ENCODE measurements at places on chromosomes 1 and 21.
A peak's percentile ranks its signal among the peaks of the same experiment; 100 is the strongest.

DNA sequence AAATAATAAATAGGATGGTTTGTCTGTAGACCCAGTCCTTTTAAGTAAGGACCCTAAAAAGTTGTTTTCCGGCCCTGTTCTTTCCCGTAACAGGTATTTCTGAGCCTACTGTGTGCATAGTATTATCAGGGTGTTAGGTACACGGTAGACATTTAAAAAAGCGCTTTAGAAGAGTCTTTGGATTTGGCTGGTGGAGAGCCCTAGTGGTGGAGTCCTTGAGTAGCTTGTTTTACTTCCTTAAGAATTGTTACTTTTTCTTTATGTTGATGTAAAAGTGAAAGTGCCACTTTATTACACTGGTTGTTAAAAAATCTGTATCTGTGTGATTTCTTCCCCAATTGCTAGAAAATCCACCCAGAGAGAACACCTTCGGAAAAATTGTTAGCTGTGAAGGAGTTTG, 36.8 kb downstream of the SMYD2 start:
- DNase-seq, result no peak

DNA sequence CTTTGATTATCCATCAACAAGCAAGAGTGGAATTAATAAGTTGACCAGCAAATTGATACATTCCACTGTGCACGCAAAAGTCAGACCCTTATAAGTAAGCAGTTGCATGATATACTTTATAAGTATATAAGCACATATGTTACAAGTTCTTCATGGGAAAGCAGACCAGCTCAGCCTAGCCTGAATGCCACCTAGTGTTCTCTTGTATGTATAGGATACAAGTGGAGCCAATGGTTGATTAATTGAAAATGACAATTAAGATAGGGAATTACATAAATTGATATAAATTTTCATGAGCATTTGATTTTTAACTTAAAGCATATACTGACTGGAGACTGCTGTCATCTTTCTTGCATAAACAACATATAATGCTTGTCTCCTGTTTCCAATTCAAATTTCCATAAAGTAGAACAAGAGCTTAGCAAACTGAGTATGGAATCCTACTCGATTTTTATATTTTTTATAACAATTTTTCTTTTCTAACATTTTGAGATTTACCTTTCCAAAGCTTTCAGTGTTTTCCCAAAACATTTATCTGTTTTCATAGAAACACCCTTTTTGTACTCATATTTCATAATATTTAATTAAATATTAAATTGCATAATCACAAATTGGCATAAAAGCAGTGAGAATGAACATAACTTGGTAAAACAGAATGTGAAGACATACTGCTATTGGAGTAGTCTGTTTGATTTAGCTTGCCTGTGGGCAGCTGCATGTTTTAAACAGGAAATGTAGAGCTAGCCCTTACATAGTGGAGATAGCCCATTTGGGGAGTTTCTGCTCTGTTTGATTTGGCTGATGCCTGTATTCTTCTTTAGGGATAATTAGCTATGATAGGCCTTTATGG, 62.8 kb downstream of the MAGI3 start:
- DNase-seq, result peak; percentile 73

DNA sequence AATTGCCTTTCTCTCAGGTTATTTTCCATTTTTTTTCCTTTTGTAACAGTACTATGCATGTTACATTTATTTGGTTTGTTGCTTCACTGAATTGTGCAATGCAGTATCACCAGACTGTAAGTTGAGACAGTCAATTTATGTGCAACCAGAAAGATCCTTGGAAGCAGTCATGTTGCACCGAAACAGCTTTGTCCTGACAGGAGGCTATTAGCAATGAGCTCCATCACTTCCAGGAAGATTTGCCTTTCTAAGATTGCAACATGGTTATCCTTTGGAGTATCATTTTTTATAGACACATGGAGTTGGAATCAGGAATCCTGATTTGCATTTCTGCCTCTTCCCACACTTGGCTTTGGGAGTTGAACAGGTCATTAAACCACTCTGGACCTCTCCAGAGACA, 84.5 kb upstream of the ST6GALNAC5 start:
- no peak for DNase-seq

DNA sequence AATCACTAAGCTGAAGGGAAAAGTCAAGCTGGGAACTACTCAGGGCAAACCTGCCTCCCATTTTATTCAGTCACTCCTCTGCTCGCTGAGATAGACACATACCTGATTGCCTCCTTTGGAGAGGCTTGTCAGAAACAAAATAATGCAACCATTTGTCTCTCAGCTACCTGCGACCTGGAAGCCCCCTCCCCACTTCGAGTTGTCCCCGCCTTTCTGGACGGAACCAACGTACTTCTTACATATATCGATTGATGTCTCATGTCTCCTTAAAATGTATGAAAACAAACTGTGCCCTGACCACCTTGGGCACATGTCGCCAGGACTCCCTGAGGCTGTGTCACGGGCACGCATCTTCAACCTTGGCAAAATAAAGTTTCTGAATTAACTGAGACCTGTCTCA, 21.5 kb upstream of the HPDL start:
- no peak for DNase-seq

DNA sequence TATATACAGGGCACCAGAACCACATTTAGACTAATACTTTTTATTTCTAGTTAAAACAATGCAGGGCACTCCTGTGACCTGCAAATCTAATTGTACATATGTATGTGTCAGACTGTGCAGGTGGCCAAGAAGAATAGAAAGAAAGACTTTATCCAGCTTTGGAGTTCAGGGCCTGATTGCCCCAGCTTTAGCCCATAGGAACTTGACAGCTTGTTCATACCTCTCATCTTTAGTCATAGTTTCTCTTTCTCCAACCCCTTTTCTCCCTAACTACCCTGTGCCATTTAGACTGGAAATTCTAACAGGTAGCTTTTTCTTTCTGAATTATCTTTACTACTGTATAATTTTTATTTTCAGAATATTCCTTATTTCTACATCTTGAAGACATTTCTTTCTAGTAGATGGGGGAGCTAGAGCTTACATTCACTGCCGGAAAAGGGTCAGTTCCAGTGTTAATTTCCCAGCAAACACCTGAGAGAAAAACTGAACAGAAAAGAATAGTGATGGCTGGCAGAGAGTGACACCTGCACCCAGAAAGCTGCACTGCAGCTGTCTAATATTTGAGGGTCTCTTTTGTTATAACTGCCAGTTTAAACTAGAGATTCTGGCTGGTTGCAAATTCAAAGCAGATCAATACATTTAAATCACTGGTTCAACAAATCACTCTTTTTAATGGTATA, 8.4 kb downstream of the YBX1 start:
- DNase-seq, result no peak

DNA sequence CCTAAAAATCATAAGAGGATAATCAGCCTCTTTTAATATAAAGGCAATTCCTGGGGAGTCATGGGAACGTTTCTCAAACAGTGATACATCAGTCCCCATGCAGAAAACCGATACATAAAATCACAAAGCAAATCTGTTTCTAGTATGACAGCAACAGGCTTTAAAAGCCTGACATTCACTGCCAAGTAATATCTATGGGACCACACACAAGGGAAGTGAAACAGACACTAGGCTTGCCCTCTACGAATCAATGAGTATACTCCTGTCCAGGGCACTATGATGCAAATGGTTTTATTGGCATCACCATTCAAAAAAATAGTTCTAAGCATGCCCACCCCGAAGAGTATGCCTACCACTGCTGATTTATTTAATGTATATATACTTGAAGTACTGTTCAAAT, 54.4 kb downstream of the TIAM1 start:
- no peak for DNase-seq

DNA sequence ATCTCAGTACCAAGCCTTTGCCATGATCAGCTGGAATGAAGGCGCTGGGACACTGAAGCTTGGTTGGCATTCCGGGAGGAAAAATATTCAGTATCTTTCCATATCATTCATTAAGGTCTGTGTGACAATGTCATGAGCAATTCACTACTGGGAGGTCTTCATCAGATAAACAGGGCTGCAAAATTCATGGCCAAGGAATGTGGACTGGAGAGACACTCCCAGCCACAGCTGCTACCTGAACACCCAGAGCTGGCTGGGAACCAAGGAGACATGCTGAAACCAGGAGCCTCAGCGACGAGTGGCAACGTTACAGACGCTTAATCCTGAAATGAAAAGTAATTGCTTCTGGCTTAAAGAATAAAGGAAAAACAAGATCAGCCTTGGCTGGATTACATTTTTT, 30.6 kb upstream of the DDAH1 start:
- DNase-seq, result no peak

GRCh38 chr1:53731043-53731600, 7.8 kb downstream of the GLIS1 start:
- DNase-seq, result no peak

- no peak for DNase-seq
Measured at GRCh38 chr21:42568866-42569731, 55.4 kb downstream of the SLC37A1 start.
